ENCODE measurements at places on chromosomes 2 and 18.

DNA sequence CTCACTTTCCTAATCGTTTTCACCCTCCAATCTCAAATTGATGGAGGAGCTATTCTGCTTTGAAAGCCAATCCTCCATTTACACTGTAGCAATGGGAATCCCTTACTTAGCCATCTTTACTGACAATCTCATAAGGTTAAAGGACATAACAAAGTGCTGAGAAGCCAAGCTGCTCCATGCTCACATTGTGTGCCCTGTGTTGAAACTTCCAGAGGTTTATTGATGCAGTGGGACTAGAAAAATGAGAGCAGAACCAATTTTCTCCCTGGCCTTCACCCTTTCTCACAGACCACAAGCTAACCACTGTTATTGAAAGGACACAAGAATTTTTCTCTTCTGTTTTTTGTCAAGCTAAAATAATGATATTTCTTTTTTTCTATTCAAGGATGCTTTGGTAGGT lies 63.8 kb downstream of the CSRNP3 start:
- no peak for DNase-seq

GRCh38 chr2:120760446-120761135 lies 24.9 kb downstream of the GLI2 start:
- no peak for DNase-seq

DNA sequence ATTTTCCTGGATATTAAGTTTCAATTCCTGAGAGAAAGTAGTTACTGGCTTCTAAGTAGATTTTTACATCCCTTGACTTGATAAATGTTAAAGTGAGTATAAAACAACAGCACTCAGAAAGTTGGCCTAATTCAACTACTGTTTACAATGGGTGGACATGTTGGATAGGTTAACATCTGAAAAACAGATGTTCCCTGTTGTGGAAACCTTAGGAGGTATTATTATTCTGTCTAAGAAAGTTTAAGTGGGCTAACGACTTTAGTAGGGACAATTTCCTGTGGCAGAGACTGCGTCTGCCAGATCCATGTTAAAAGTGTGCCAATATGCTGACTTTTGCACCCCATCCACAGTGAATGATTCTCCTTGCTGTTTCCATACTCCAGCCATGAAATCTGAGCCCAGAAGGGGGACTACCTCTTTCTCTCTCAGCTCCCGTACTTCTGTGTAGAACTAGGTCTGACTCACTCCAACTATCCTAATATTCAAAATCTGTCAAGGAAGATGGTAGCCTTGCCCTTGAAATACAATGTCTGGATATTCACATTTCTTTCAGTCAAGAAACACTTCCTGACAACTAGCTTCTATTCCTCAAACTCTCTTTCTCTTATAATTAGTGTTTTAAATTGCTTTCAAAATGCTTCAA lies 327.5 kb upstream of the HNRNPA3 start:
- no peak for DNase-seq

- DNase-seq = no peak
These were observed 59.5 kb upstream of the DYNAP start for GRCh38 chr18:54531402-54532065.

DNA sequence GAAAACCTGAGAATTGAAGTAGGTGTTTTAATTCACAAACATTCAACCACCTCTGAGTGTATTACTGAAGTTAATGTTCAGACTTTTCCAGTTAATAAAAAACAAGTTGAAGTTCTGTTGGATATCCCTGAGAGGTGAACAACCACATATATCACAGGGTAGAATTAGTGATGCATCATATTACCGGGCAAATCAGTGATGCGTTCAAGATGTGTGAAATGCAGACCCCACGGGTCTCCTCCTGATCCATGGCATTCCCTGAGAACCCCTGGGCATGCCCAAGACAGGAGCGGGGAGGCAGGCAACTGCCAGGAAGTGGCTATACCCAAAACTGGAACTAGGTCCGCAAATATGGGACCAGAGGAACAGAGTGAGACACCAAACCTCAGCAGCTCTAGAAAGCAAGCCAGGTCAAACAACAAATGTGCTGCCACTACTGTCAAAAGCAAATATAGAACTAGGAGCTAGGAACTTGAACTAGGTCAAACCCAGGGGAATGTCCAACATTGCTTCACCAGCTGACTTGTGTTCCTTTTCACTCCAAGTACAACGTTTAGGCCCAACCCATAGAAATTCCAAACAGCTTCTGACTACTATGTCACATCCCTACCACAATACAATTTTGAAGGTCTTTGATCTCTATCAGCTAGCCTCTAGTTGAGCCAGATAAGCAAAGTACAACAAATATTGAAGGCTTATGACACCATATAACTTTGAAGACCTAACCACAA lies 20.2 kb downstream of the PSTPIP2 start:
- DNase-seq = peak; percentile 53

- no peak for DNase-seq
These were observed 205.7 kb downstream of the SOCS6 start for GRCh38 chr18:70494524-70494923.

GRCh38 chr18:43322132-43322531 lies 44.8 kb upstream of the SYT4 start:
- DNase-seq = no peak

DNA sequence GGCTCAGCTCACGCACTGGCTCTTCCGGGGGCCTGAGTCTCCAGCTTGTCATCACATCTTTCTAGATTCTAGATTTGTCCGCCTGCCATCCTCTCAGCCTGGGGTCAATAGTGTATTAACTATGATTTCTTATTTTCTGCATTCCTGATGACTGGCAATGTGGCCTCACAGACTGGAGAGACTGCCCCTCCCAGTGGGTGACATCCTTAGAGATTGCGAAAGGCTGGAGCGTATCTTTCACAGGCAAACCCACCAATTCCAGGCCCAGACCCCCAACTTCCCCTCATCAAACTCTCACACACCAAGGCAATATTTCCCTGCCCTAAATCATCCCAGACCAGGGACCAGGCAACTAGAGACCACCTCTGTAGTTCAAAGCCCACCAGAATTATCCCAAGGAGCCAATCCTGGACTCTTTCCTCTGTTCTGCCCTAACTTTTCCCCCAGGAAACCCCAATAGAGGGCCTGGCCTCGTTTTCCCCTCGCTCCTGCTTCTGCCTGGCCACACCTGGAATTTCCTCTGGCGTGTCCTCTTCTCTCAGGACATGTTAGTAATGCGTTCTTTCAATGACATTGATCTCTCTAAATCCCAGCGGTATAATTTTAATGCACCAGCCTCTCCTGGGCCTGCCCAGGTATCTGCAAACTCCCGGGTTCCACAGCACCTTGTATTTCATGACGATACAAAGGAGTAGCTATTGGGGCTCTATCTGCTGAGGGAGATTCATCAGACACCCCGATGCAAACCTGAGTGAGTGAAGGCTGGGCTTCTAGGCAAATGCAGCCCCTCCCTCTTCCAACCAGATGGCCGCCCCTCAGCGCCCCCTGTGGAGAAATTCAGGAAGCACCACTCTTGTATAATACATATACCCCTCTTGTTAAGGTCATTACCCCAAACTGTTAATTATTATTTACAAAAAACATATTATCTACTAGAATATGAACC lies 2.4 kb upstream of the KCNF1 start:
- DNase-seq = peak; percentile 42

DNA sequence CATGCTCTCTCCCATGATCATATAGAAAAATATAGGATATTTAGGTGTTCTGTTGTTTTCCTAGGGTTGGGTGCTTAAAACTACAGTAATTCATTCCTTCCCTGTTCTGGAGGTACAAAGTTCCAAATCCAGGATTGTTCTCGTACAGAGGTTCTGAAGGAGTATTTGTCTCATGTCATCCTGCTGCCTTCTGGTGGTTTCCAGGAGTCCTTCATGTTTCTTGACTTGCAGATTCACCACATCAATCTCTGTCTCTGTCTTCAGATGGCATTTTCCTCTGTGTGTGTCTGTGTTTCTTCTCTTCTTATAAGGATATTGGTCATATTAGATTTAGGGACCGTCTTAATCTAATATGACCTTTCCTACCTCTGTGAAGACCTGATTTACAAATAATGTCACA lies 397.9 kb downstream of the NYAP2 start:
- DNase-seq = no peak

DNA sequence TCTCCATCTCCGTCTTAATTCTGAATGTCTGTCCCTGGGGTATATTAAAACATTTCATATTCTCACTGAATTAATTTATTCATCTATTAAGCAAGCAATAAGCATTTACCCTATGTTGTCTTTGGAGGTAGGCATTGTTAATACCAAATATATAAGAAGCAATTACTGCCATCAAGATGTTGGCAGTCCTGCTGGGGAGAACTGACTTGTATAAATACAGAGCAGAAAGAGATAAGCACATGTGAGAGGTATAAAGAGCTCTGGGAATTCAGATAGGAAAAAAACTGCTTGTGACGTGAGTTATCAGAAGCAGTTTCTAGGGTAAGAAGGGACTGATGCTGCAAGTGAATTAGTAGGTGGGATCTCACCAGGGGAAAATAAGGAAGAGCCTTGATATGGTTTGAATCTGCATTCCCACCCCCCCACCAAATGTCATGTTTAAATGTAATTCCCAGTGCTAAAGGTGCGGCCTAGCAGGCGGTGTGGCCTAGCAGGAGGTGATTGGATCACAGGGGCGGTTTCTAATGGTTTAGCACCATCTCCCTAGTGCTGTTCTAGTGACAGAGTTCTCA lies 286.8 kb downstream of the RAD51AP2 start:
- DNase-seq = no peak

DNA sequence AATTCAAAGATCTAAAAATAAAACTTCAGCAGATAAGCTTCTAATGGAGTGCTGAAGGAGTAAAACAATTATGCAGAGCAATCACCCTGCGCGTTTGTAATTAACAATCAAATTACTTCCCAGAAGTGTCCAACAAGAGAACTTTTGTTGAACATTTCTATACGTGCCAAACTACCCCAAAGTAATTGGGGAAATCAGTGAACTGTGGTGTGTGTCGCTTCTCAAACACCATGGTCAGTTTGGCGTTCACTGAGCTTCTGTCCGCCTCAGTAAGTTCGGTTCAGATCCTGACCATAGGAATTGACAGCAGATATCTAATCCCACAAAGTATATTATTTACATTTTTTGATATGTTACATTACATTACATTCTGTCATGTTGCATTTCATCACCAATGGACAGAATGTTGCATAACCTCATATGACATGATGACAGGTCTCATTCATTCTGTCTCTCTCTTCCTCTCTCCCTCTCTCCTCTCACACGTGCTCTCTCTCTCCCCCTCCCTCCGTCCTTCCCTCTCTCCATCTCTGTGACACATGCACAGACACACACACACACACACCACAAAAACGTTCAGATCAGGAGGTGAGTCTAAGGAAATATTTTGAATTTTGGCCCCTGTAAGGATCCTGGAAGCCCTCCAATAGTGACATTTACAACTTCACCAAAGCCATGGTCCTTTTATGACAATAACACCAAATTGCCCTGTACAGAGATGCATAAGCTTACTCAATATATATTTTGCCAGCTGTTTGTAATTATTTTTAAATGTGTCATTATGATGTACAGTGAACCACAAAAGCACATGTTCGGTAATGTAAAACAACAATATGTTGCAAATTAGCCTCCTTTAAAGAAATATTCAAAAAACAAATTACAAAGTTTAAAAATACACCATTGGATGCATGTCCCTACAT lies 269.2 kb downstream of the FIGN start:
- DNase-seq = no peak

DNA sequence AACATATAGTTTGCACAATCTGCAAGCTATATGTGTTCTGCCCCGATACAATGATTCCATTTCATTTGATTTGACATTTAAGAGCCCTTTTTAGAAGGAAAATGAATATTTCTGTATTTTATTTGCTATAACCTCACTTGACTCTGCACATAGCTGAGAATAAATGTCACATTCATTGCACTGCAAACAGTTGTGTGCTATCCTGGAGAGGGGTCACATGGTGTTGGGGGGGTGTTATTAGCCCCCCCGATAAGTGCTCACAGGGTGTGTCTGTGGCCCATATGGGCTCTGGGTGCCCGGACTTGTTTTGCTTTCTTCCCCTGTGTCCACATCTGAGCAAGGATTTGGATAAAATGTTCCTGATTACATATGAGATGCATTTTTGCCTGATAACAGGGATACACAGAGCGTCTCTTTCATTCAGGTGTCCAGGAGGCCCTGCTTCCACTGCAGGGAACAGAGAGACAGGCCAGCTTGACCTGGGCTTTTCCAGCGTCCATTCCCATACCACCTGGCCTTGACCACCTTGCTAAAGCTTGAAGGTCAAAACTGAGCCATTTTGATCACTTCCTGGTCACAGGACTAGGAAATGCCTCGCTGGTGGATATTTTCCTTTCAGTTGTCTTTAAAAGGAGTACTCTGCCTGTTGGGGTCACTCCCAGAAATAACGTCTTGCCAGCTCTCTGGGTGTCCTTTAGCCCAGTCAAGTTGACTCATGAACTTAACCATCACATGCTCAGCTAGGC lies 38.4 kb upstream of the ID2 start:
- DNase-seq = peak; percentile 56

DNA sequence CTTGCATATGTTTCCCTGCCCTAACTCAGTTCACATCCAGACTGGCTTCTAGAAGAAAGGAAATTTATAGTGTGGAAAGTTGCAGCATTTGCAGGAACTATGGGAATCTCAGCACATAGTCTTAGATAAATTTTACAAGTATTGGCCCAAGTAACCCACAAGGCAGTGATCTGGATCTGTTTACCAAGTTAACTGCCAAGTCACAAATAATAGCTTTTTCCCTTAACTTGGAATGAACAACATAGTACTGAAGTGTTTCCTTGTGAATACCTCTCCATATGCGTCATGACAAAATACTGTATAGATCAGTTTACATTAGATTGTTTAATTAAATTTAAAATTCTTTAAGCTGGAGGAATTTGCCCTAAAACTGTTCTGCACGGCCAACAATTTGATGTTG lies 255.8 kb upstream of the EPAS1 start:
- peak; percentile 42 for DNase-seq

DNA sequence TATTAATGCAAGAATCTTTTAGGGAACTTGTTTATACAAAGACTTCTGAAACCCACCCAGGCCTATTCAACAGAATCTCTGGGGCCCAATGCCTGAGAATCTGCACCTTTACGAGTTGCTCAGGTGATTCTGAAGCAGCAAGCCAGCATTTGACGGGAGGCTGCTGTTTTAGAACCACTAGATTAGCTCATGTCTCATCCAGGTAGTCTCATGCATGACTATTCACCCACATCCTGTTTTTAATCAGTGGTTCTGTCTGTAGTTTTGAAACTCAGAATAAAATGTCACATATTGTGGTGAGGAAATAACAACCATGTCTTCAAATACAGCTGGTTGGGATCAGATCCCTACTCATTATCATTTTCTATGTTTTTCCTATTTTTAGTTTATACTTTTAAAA lies 39.5 kb downstream of the CYTIP start:
- peak; percentile 68 for DNase-seq

GRCh38 chr2:53969968-53970723 lies 647 bp downstream of the PSME4 start:
- peak; percentile 71 for DNase-seq

GRCh38 chr18:22839340-22839821 lies 93.7 kb upstream of the RBBP8 start:
- DNase-seq = no peak

DNA sequence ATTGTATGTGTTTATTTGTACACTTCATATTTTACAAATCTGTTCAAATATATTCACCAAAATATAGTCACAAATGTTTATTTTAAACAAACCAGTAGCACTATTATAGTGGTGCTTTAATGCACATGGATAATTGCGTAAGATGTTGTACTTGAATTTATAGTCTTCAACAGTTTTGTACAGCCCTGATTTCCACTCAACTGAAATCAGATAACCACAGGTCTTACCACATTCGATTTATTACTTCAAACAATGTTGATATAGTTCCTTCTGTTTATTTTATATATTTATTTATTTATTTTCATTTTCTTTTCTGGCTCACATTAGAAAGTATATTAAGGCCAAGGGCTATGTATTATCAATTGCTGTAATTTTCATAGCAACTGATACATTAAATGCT lies 99.4 kb upstream of the ZNF804A start:
- DNase-seq = no peak

- DNase-seq = peak; percentile 50
These were observed 115.4 kb downstream of the ACAA2 start for GRCh38 chr18:49697757-49698524.
